Renal pelvis (tissue), 12 donors: ENCODE measurements at places on chromosomes 11 and 22.
A peak's percentile ranks its signal among the peaks of the same experiment; 100 is the strongest.

GRCh38 chr11:114156131-114156581 is 96.6 kb downstream of the ZBTB16 start:
- DNase-seq, result no peak

GRCh38 chr11:1573077-1573902 is 1.2 kb upstream of the DUSP8 start:
- no peak for DNase-seq

GRCh38 chr22:36328635-36329253 is 59.0 kb downstream of the MYH9 start:
- DNase-seq, result peak; percentile 69

- DNase-seq, result no peak
Observed at GRCh38 chr22:20483771-20484170, 11.8 kb downstream of the KLHL22 start.

GRCh38 chr22:17284888-17285287 is 65.7 kb upstream of the ADA2 start:
- no peak for DNase-seq

DNA sequence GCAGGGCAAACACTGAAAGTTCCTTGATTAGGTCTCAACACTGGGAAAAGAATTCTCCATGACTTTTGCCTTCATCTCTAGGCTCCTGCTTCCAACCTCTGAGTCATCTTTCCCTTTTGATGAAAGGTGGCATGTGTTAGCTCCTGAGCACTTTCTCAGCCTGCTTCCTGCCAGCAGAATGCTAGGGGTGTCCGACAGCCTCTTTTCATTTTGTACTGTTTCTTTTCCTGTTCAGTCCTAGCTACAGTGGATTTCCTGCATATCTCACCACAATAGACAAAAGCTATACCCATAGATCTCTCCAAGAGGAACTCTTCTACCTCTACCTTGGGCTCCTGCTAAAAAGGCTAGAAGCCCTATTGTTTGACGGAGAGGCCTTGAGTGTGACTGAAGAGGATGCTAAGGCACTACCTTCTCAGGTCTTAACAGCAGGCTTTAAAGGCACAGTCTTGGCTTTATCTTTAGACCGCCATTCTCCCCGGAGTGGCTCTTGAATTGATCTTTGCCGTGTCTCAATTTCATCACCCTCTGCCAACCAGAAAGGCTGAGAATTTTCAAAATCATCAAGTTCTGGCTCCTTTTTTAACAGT is 145.5 kb downstream of the RBFOX2 start:
- no peak for DNase-seq

GRCh38 chr11:67393437-67393836 is 1.7 kb downstream of the RAD9A start:
- no peak for DNase-seq

GRCh38 chr11:123338997-123339752 is 90.9 kb upstream of the GRAMD1B start:
- no peak for DNase-seq

- DNase-seq, result no peak
Observed at GRCh38 chr11:115710980-115711379, 206.8 kb upstream of the CADM1 start.

GRCh38 chr22:35549328-35549727 is 8.7 kb downstream of the RASD2 start:
- DNase-seq, result no peak

- DNase-seq, result no peak
Observed at GRCh38 chr22:21070690-21071615, 25.2 kb downstream of the LRRC74B start.

DNA sequence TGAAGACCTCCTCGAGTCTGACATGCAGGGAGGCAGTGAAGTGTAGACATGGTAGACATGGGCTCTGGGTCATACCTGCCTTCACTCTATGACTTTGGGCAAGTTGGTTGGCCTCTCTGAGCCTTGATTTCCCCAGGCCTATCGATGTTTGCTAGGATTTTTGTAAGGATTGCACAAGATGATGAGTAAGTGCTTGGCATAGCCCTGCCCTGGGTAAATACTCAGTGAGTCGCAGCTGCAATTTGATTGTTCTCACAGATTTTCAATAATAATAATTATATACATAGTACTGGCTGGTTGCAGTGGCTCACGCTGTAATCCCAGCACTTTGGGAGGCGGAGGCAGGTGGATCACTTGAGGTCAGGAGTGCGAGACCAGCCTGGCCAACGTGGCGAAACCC is 18.1 kb downstream of the MCM5 start:
- DNase-seq, result no peak

DNA sequence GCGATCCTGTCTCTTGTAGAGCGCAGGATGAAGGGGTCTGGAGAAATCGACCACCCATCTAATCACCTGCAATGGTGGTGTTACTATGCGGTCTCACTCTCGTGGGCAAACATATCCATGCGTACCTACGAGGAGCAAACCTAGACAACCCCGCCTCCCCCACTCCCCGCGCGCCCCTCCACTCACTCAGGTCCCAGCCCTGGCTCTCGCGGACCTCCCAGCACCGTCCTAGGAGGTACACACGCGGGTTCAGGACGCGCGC is 887 bp downstream of the TRPC6 start:
- DNase-seq, result no peak

- no peak for DNase-seq
Observed at GRCh38 chr11:66339686-66340483, 3.7 kb upstream of the RIN1 start.

GRCh38 chr11:15828215-15828853 is 528.0 kb downstream of the SOX6 start:
- no peak for DNase-seq

DNA sequence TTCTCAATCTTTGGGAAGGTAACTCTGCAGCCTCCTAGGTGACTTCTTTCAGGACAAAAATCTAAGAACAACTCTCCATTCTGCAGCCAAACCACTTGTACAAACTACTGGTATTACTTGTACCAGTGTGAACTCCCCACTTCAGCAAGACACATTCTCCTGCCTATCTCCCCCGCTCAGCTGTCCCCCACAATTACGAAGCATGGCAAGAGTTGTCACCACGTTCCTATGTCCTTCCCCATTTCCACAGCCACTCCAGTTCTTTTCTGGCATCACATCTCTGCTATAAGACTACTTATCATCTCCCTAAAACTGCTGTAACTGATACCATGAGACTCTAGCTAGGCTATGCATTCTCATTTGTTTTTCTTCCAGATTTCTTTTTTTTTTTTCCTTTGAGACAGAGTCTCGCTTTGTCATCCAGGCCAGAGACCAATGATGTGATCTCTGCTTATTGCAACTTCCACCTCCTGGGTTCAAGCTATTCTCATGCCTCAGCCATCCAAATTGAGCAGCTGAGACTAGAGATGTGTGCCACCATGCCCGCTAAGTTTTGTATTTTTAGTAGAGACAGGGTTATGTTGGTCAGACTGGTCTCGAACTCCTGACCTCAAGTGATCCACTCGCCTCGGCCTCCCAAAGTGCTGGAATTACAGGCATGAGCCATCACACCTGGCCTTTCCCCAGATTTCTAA is 71.9 kb upstream of the CDON start:
- no peak for DNase-seq

DNA sequence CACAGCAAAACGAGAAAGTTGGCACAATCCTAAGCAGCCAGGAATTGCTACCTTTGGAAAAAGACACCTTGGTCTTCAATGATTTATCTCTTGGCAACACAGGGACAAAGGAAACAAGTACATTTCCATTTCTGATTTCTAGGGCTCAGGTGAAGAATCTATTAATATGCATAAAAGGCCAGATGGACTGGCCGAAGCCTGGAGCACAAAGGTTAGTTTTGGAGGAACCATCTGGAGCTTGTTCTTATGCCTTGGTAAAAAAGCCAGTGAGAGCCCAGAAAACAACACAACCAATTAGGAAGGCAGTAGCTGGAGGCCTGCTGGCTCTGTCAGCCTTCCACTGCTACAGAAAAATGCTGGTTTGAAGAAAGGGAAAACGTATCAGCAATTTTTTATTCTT is 713.5 kb upstream of the API5 start:
- no peak for DNase-seq
